Activated CD4-positive, alpha-beta T cell treated with anti-CD3 and anti-CD28 coated beads for 36 hours (primary cell): ENCODE measurements at places on chromosomes 6 and 20. TPM values are rescaled to one million over a fixed set of nuclear protein-coding genes. Genes with fewer than 3 reads are reported as not detected.

GRCh38 chr6:89675949-89676748 lies 37.6 kb upstream of the LYRM2 start:
- DNase-seq = no peak
- no peaks in the 10 kb centered on the region for H3K27me3 ChIP-seq
- no peak overlapping the region for H3K4me3 ChIP-seq
- H3K27ac ChIP-seq = no peak overlapping the region
- peaks cover 57% of the 10 kb centered on the region for H3K36me3 ChIP-seq

- no peak overlapping the region for H3K27ac ChIP-seq
- H3K4me3 ChIP-seq = no peak overlapping the region
- H3K36me3 ChIP-seq = no peaks in the 10 kb centered on the region
- H3K27me3 ChIP-seq = no peaks in the 10 kb centered on the region
- peaks cover 15% of the 10 kb centered on the region for H3K4me1 ChIP-seq
Measured at GRCh38 chr6:33837971-33838665, 34.3 kb upstream of the MLN start.

DNA sequence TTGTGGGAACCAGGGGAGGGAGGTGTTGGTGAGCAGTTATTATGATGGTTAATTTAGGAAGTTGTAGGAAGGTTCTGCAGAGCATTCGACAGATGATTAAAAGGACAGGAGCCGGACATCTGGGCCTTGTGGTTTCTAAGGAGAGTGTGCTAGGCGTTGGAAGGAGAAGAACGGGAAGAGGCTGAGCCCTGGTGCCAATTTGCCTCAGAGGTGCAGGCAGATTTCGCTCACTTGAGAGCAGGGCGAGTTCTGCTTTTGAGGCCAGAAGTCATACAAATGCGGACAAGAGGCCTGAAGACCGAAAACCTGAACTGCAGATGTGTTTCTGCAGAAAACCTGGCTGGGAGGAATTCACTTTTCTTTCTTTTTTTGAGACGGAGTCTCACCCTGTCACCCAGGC lies 30.5 kb upstream of the RPS6KA2 start:
- DNase-seq = no peak
- peaks cover 25% of the 10 kb centered on the region for H3K27me3 ChIP-seq
- H3K36me3 ChIP-seq = no peaks in the 10 kb centered on the region
- peak overlapping the region; percentile 16 for H3K4me3 ChIP-seq
- H3K27ac ChIP-seq = no peak overlapping the region
- H3K4me1 ChIP-seq = peaks cover 9% of the 10 kb centered on the region

DNA sequence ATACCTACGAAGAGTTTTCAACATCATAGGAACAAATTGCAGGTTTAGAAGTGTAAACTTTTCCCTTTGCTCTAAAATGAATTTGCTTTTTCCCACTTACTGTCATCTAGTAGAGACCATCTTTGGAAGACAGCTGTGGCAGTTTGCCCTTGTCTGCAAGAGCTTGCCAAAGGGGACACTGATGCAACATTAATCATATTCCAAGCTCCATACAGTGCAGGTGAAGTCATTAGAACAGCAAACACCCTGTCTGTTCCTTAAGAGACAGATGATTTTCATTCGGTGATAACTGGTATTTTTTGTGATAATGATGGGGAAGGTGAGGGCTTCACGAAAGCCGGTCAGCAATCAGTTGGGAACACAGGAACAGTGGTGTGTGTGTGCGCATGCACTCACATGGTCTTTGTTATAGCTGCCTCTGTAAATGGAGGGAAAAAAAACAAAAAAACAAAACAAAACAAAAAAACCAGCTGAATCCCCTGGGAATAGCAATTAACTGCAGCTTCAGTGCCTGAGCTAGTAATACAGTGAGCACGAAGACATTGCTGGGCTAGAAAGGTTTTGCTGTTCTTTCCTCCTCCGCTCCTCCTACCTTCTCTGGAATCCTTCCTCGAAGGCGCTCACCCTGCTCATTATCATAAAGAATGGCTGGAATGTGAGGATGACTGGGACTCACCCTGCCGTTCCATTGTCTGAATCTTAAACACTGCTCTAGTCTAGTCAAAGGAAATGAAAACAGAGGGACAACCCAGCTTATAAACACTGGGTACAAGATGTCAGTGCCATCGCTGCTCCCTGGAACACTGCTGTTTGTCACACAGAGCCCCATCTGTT lies 35.2 kb upstream of the KIF13A start:
- DNase-seq = no peak
- no peak overlapping the region for H3K4me3 ChIP-seq
- no peak overlapping the region for H3K27ac ChIP-seq
- no peaks in the 10 kb centered on the region for H3K36me3 ChIP-seq
- no peaks in the 10 kb centered on the region for H3K4me1 ChIP-seq

- H3K27me3 ChIP-seq = peaks cover 2% of the 10 kb centered on the region
- DNase-seq = peak; percentile 28
- no peaks in the 10 kb centered on the region for H3K36me3 ChIP-seq
- no peak overlapping the region for H3K4me3 ChIP-seq
- H3K4me1 ChIP-seq = peaks cover 3% of the 10 kb centered on the region
Measured at GRCh38 chr20:51354769-51355319, 187.7 kb downstream of the NFATC2 start.

DNA sequence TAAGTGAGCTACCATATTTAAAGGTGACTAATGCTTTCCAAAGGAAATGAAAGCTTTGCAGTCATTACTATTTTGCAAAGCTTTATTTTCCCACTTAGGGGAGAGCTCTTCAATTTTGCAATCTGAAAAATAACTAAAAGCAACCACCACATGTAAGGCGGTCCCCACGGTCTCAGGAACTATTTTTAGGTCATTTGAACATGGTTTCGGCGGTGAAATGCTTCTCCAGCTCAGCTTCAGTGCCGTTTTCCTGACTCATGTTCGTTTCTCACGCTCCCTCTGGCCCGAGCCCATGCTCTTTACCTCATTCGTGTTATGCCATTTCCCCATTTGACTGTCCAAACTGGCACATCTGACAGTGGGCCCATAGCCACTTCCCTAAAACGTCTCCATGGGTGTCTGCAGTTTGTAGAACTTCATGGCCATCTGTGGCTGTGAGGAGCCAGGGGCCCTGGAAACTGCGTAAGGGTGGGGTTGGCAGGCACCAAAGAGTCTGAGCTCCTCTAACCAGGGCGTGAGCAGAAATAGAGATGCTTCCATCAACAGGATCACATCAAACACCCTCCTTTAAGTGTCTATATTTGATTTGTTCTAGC lies 46.5 kb downstream of the ADTRP start:
- peak overlapping the region; percentile 22 for H3K4me3 ChIP-seq
- peak; percentile 84 for DNase-seq
- peaks cover 2% of the 10 kb centered on the region for H3K27me3 ChIP-seq

ZBP1 gene
- total RNA-seq = 0.30 TPM

ZNF831 gene
- 8.6 TPM for total RNA-seq

GRCh38 chr6:87848616-87849015 lies 146.6 kb upstream of the AKIRIN2 start:
- H3K27me3 ChIP-seq = peaks cover 12% of the 10 kb centered on the region
- H3K4me1 ChIP-seq = no peaks in the 10 kb centered on the region
- H3K27ac ChIP-seq = no peak overlapping the region
- DNase-seq = no peak
- no peak overlapping the region for H3K4me3 ChIP-seq

- H3K4me3 ChIP-seq = no peak overlapping the region
- peaks cover 12% of the 10 kb centered on the region for H3K36me3 ChIP-seq
- H3K27ac ChIP-seq = no peak overlapping the region
- no peaks in the 10 kb centered on the region for H3K27me3 ChIP-seq
Measured at GRCh38 chr20:21173485-21173884, 47.6 kb downstream of the KIZ start.

TBC1D22B gene
- total RNA-seq = 17.0 TPM

DNA sequence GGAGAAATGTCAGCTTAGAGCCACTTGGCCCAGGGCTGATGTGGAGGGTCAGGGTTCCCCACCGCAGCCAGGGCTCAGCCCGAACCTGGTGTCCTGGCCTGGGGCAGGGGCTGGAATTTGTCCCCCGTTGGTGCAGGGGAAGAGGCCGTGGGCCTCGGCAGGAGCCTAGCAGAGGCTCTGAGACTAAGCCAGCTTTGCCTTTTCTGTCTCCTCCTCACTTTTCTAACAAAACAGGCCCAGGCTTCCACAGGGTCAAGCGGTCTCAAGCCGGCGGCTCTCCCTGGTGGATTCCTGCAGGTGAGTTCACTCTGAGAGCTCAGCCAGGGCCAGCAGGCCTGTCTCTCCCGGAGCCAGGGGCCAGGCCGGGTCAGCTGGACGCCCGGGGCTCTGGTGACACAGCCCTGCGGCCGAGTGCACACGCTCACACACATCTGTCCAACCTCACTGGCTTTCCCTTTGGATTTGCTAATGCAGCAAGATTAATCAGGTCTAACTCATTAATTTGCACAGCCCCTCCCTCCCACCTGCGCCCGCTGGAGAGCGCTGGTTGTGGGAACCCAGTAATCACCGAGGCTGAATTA lies 2.9 kb upstream of the CHRNA4 start:
- DNase-seq = no peak
- no peak overlapping the region for H3K4me3 ChIP-seq
- no peaks in the 10 kb centered on the region for H3K4me1 ChIP-seq
- H3K27ac ChIP-seq = no peak overlapping the region

DNA sequence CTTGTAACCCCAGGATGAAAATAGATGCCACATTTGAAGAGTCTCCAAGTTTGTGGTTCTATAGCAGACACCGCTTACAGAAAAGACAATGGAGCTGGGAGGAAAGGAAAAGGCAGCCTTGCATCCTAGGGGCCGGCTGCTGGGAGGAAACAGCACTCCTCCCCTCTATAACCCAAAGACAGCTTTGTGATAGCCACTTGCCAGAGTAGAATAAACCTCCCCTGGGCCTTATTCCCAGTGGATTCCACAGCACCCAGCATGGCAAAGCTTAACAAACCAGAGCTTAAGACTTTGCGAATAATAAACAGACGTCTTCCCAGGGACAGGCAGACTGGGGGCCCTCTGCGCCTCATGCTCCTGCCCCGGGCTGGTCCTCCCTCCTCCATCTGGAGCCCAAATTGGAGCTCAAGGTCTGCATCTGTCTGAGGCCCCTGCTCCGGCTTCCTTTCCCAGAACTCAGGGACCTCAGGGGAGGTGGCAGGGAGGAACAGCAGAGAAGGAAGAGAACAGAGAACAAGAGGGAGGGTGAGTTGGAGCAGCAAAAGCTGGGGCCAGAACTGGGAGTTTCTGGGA lies 8.8 kb upstream of the TAF8 start:
- peak; percentile 27 for DNase-seq
- peak overlapping the region; percentile 100 for H3K27ac ChIP-seq
- peak overlapping the region; percentile 88 for H3K4me3 ChIP-seq
- peaks cover 87% of the 10 kb centered on the region for H3K4me1 ChIP-seq

RBPJL gene
- total RNA-seq = not detected

GRCh38 chr20:20367575-20368417 lies at the start of gene INSM1:
INSM1 (plus strand) TSS chr20:20368104; CDS start chr20:20368268, 164 bp downstream.
- no peak within 1 kb of the TSS for H3K27ac ChIP-seq
- peaks cover 5% of the 10 kb centered on the region for H3K36me3 ChIP-seq
- peaks cover 27% of the 10 kb centered on the region for H3K4me1 ChIP-seq
- DNase-seq = peak; percentile 62

POLR1H gene
- 38.2 TPM for total RNA-seq

CHD6 gene
- total RNA-seq = 30.2 TPM

DNA sequence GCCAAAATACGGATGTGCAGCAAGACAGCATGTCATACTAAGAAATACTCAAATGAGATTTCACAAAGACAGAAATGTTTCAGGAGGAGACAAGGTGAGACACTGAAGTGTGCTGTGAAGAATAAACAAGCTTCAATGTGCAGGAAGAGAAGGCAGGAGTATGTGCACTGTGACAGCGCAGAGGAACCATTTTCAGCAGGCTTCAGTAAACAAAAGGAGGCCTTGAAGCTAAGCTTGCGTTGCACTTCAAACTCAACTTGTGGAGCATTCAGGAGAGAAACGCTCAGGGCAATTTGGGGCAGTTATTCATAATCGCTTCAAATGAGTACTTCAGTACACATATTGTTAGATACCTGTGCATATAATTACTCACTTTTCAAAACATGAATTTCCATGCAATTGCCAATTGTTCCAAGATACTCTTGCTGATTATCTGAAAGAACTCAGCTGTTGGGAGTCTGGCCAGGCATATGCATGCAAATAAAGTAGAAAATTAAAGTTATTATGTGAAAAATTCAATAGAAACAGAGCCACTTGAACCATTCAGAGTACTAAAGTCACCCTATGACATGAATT lies 234.2 kb upstream of the OPRM1 start:
- H3K4me3 ChIP-seq = no peak overlapping the region
- H3K27me3 ChIP-seq = peaks cover 2% of the 10 kb centered on the region
- no peak for DNase-seq
- no peaks in the 10 kb centered on the region for H3K36me3 ChIP-seq
- no peak overlapping the region for H3K27ac ChIP-seq

GRCh38 chr6:47014401-47014800 lies 27.7 kb downstream of the ADGRF1 start:
- H3K4me1 ChIP-seq = no peaks in the 10 kb centered on the region
- no peaks in the 10 kb centered on the region for H3K36me3 ChIP-seq
- H3K4me3 ChIP-seq = no peak overlapping the region
- H3K27ac ChIP-seq = no peak overlapping the region

GRCh38 chr6:1587546-1587945 lies 22.2 kb upstream of the FOXC1 start:
- no peaks in the 10 kb centered on the region for H3K4me1 ChIP-seq
- H3K36me3 ChIP-seq = no peaks in the 10 kb centered on the region
- DNase-seq = no peak
- H3K27ac ChIP-seq = no peak overlapping the region

LY6G5C gene
- total RNA-seq = 1.5 TPM

PSMB9 gene
- 210 TPM for total RNA-seq

- peak overlapping the region; percentile 69 for H3K27ac ChIP-seq
- peaks cover 46% of the 10 kb centered on the region for H3K4me1 ChIP-seq
- peak overlapping the region; percentile 10 for H3K4me3 ChIP-seq
- no peak for DNase-seq
- H3K27me3 ChIP-seq = peaks cover 3% of the 10 kb centered on the region
Measured at GRCh38 chr6:44220913-44221290, 2.5 kb upstream of the SLC29A1 start.

- peaks cover 50% of the 10 kb centered on the region for H3K4me1 ChIP-seq
- peak overlapping the region; percentile 60 for H3K27ac ChIP-seq
- DNase-seq = no peak
- no peaks in the 10 kb centered on the region for H3K27me3 ChIP-seq
- peaks cover 27% of the 10 kb centered on the region for H3K36me3 ChIP-seq
- no peak overlapping the region for H3K4me3 ChIP-seq
Measured at GRCh38 chr6:161033667-161034066, 42.1 kb downstream of the MAP3K4 start.

DNA sequence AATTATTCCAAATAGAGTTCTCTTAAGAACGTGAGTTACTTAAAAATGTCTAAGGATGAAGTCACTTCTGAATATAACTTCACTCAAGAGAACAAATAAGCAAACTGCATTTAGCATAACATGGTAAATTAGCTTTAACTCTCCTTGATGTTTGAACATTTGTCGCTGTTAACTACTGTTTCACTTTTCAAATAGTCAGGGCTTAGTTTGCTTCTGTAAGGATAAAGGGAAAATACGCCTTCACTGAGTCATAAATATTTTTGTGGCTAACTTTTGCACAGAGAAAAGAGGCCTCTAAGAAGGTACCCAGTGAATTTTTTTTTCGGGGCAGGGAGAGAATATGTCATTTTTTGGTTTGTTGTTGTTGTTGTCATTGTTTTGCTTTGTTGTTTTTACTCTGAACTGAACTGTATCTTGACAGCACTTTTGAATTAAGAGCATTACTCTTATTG lies 8.1 kb downstream of the PTPN1 start:
- peaks cover 95% of the 10 kb centered on the region for H3K4me1 ChIP-seq
- peak overlapping the region; percentile 99 for H3K27ac ChIP-seq
- H3K36me3 ChIP-seq = peaks cover 55% of the 10 kb centered on the region
- no peaks in the 10 kb centered on the region for H3K27me3 ChIP-seq
- DNase-seq = no peak

SLC17A2 gene
- total RNA-seq = 0.07 TPM

GRCh38 chr6:5469101-5469846 lies 208.0 kb downstream of the FARS2 start:
- H3K4me3 ChIP-seq = no peak overlapping the region
- peaks cover 4% of the 10 kb centered on the region for H3K4me1 ChIP-seq
- H3K27ac ChIP-seq = no peak overlapping the region
- no peaks in the 10 kb centered on the region for H3K27me3 ChIP-seq
- no peaks in the 10 kb centered on the region for H3K36me3 ChIP-seq

SLC22A16 gene
- not detected for total RNA-seq

CBLN4 gene
- not detected for total RNA-seq
